Mesothelial cell of epicardium (in vitro differentiated cells): ENCODE measurements at places on chromosomes 1 and 21.

- no peak for DNase-seq
Observed at GRCh38 chr1:230979389-230979716, 459 bp downstream of the ARV1 start.

DNA sequence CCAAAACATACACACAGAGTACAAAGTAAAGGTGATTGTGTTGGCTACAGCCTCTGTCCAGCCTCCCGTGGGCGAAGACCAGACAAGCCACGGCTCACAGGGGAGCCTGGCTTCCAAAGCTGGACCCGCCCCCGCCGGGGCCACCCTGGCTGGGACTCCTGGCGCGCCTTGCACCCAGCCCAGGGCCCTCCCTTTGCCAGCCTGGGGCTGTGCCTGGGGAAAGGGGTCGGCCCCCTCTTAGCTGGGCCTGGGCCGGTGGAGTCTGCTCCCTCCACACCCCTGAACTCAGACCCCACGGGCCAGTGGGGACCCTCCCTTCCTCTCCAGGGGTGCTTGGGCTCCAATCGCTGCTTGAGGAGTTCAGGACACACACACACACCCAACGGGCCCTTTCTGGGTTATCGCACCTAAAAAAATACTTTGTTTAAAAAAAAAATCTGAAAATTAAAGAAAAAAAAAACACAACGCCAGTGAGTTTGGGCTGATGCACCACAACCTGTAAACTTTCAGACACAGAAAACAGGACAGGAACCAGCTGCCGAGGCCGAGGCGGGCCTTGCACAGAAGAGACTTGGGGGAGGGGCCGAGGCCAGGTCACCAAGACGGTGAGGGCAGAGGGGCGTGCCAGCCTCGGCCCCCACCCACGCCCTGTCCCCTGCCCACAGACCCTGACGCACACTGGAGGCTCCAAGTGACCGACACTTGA, 56.3 kb downstream of the KCNAB2 start:
- DNase-seq, result no peak

GRCh38 chr1:228872080-228872479, 136.8 kb downstream of the RHOU start:
- DNase-seq, result no peak

- no peak for DNase-seq
Observed at GRCh38 chr1:53781654-53782053, 42.7 kb upstream of the GLIS1 start.

- DNase-seq, result peak; percentile 46
Observed at GRCh38 chr1:34529935-34530859, 224.7 kb upstream of the GJB5 start.

DNA sequence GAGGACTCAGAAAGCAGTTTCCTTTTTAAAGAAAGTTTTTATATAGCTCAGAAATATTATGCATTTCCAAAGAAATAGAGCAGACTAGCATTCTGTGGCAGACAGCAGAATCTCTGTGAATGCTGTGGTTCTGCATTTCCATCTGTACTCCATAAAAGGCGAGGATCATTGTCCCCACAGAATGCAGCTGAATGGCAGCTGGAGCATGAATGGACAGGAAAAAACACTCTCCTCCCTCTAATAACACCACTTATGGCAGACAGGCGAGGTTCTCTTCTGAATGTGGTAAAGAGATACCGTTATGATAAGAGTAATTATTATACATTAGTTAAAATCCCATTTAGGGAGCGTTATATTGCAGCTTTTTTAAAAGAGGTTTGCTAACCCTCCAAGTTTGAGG, 81.4 kb upstream of the WLS start:
- DNase-seq, result no peak

DNA sequence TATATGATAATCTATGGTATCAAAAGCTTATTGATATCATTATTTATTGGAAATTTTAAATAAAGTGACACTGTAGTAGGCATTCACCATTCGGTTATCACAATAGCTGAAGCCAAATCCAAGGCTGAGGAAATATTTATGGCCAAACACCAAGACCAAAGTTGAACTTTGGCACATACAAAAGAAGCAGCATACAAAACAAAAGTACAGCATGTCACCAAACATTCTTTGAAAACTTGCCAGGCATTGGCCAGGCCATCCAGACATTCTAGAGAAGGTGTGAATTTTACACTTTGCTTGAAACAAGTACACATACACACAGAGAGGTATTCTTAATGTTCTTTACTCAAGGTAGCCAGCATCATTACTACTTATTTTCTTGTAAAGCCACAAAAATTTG, 544.4 kb upstream of the CXADR start:
- DNase-seq, result no peak

DNA sequence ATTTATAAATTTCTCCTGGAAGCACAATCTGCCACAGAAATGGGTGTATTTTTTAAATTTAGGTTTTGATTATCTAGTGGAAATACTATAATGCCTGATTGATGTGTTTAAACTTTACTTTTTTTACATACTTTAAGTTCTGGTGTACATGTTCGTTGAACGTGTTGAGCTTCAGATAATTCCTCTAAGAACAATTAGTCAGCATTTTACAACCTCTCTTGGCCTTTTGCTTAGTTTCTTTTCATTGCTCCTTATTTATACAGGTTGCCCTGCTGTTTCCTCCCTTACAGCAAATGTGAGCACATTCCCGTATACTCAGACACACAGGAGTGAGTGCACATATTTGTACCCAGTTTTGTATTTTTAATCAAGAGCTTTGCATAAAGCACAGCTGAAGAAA, 1038.9 kb downstream of the BRINP3 start:
- DNase-seq, result no peak

- no peak for DNase-seq
Observed at GRCh38 chr21:38142224-38142623, 114.6 kb upstream of the KCNJ15 start.

- DNase-seq, result no peak
Observed at GRCh38 chr1:22529901-22530621, 33.2 kb upstream of the EPHA8 start.

GRCh38 chr21:24895885-24896734, 711.2 kb downstream of the MRPL39 start:
- DNase-seq, result no peak

DNA sequence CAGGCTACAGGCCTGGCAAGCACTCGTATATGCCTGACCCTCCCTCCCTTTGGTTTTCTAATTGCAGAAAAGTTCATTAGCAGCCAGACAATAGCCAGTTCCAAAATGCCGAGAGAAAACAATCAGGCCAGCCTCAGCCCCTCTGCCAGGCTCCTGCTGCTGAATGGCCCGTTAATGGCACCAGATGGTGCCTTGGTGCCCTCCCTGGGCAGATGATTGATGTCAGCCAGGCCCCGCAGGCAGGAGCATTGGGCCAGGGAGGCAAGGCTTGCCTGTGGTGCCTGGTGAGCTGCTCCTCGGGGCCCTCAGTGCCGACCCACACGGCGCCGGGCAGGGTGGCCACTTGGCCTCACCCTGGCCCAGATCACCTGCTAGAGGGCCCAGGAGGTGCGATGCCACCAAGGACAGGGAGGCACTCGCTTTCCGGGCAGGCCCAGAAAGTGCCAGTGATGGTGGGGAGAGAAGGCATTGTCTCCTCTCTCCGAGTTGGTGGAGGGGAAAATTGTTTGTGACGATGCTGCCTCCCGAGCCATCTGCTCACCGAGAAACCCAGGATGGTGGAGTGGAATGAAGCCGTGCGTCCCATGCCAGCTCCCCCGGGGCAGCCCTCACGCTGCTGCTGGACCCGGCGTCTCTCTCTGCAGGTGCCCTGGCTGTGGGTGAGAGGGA, 28.1 kb downstream of the QSOX1 start:
- no peak for DNase-seq

- no peak for DNase-seq
Observed at GRCh38 chr1:190658907-190659306, 181.2 kb upstream of the BRINP3 start.

- no peak for DNase-seq
Observed at GRCh38 chr1:208233978-208234377, 10.2 kb downstream of the PLXNA2 start.

DNA sequence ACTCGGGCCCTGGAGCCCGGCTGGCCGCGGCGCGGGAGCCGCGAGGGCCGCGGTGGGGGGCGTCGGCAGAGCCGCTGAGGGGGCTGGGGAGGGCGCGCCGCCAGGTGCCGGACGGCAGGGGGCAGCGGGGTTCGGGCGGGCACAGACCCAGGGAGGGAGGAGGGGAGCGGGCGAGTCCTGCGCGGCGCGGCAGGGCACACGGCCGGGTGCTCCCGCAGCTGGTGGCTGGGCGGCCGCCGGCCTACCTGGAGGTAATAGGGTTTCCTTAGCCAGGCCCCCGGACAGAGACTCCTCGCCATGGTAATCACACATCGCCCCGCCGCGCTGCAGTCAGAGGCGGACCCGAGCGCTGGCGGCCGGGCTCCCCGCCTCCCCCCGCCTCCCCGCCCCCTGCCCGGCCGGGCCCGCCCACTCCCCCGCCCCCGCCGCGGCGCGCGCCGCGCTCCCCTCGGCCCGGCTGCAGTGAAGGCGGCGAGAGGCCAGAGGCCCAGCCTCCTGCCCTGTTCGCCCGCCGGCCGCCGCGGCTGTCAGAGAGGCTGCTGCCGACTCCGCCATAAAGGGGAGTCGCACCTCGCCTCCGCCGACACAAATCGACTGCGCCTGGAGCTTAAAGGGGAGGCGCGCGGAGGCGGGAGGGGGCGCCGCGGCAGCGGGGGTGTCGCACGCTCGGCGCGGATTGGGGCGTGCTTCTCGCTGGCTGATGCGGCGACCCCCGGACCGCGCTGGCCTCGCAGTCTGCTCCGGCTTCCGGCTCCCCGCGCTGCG, at the start of gene DIPK1A:
Gene DIPK1A, minus strand, starts transcription at position 332 of the 765 bp plus-strand sequence. Its CDS starts 33 bp downstream, at position 299.
- DNase-seq, result peak; percentile 58

DNA sequence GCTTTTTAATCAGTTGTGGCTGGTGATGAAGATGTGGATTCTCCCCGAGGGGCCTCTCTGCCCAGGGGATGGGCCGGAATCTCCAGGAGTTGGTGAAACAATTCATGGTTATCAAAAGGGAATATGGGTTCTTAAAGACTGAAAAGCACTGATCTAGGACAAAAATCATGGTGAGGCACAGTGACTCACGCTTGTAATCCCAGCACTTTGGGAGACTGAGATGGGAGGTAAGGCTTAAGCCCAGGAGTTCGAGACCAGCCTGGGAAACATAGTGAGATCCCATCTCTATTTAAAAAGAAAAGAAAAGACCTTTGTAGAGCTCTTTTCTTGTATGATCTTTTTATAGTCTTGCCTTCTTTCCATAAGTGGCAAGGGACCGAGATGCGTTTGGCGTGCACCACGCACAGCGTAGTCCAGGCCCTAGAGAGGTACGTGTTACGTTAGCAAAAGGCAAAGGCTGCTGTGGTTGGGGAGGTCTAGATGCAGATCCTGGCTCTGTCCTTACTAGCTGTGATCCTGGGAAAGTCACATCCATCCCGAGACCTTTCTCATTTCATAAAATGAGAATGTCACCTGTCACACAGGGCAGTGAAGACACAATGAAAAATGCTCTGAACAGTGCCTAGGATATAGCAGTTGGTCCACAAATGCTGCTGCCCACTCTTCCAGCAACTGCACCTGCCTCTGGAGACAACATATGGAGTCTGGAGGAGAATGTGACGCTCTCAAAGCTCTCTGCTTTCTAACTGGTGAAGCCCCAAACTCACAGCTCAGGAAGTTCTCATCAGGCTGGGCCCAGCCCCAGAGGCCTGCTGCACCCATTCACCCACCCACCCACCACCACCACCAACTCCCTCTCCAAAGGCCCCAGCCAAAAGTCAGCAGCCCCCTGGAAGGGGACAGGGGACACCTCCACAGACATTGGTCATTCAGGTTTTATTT, 54.8 kb downstream of the KIF21B start:
- no peak for DNase-seq
